ENCODE measurements at places on chromosomes 6 and 20. TPM values are rescaled to one million over a fixed set of nuclear protein-coding genes. Genes with fewer than 3 reads are reported as not detected.
A peak's percentile ranks its signal among the peaks of the same experiment; 100 is the strongest.

DNA sequence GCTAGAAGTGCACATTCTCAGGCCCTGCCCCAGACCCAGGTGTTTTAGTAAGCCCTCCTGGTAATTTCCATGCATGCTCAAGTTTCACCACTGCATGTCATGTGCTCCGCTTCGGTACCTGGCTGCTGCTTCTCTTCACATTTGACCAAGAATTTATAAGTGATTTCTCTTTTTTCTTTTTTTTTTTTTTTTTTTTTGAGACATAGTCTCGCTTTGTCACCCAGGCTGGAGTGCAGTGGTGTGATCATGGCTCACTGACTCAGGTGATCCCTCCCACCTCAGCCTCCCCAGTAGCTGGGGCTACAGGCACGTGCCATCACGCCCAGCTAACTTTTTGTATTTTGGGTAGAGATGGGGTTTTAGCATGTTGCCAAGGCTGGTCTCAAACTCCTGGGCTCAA, 16.0 kb downstream of the TM9SF4 start:
- no peak for DNase-seq

Gene SERPINB6
- total RNA-seq: 147 TPM

DNA sequence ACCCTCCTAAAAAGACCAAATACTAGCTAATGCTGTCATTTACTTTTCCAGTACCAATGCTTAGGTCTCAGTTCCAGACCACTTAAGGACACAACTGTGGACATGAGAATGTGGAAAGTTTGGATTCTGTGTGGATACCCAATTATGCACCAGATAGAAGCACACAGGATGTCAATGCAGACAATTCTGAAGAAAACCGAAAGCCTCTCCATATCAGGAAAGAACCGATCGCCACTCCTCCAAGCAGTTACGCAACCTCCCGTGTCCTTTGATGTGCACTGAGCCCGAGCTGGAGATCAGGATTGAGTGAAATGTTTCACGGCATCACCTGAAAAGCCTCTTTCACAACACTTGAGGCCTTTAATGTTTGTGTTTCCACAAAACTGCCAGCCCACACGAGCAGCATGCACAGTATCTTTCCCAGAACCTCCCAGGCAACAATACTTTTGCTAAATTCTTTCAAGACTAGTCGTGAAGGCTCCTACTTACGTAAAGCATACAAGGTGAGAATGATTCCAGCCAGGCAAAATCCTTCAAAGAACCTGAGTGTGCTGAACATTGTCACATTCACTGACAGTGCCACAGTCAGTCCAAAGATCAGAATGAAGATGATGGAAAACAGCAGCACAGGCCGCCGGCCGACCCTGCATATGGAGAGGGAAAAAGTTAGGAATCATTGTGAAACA, 47.0 kb downstream of the SLC22A23 start:
- DNase-seq: peak; percentile 74

DNA sequence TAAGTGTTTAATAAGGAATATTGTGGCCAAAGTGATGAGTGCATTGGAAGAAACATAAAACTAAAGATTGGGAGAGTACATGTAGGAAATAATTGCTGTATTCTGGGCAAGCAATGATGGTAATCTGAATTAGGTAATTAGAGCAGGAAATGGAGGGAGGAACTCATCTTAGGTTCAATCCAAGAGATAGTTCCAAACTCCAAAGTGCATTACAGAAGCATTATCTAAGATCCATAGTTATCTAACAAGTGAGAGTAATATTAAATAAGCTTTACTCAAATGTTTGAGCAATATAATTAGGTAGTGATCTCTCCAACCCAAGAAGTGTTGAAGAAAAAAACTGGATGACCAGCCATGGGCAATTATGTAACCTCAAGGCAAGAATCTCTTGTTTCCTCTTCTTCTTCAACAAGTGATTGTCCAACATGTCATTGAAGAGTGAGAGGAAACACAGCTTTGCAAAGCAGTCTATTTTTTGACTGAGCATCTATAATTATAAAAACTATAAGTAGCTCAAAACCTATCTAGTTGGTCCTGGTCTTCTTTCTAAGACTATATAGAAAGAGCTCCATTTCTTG, 181.2 kb upstream of the TNFAIP3 start:
- no peak for DNase-seq

Gene DDX39B
- total RNA-seq: 309 TPM

All from mucosa of descending colon (tissue), 3 donors.